ENCODE measurements at places on chromosomes 7 and 10.

DNA sequence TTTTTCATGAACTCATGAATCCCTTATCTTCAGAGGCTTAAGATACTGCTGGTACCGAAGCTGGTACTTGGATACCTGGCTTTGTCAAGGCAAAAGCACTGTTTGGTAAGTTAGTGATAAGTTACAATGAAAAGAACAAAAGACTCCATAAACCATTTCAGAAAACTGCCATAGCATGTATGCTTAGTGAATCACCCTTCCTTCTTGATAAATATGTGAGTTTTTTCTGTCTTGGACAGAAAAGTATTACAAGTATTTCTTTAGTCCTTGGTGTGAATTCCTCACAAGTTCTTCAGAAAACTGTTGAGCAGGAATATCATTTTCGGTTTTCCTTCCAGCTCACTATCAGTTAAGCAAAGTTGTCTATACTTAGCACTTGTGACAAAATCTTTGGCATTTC lies 25.6 kb downstream of the PUS7 start:
- DNase-seq, result no peak

- peak; percentile 33 for DNase-seq
These were observed 5.7 kb upstream of the FAM241B start for GRCh38 chr10:69624245-69624786.

GRCh38 chr7:7569081-7569527 lies 2.4 kb downstream of the MIOS start:
- peak; percentile 48 for DNase-seq

GRCh38 chr10:1434202-1434601 lies 303.1 kb downstream of the ADARB2 start:
- DNase-seq, result no peak

- no peak for DNase-seq
These were observed 170.0 kb downstream of the IMMP2L start for GRCh38 chr7:111392294-111392693.

DNA sequence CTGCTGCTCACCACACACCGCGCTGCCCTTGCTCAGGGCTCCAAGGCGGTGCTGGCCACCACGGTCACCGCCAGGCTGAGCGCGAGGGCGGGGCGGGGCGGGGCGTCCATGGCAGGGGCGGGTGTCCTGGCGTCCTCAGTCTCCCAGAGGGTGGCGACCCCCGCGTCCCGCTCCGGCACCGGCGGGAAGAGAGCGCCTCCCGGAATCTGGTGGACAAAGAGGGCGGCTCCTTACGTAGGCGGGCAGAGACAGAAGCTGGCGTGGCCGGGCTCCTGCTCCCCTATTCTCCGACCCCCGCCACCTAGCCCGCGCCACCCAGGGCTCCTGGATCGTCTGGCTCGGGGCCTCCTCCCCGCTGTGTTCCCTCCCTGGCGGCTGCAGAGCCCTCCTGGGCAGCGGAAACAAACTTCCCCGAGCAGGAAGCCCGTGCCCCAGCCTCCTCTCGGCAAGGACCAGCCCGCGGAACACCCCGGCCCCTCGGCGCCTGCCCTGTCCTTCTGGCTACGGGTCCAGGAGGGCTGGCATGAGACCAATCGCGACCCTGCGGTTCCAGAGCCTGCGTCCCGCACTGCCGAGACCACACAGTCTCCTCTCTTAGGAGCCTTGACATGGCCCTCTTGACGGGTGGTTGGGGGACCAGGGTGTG lies 133.8 kb upstream of the ZNF92 start:
- DNase-seq, result no peak

DNA sequence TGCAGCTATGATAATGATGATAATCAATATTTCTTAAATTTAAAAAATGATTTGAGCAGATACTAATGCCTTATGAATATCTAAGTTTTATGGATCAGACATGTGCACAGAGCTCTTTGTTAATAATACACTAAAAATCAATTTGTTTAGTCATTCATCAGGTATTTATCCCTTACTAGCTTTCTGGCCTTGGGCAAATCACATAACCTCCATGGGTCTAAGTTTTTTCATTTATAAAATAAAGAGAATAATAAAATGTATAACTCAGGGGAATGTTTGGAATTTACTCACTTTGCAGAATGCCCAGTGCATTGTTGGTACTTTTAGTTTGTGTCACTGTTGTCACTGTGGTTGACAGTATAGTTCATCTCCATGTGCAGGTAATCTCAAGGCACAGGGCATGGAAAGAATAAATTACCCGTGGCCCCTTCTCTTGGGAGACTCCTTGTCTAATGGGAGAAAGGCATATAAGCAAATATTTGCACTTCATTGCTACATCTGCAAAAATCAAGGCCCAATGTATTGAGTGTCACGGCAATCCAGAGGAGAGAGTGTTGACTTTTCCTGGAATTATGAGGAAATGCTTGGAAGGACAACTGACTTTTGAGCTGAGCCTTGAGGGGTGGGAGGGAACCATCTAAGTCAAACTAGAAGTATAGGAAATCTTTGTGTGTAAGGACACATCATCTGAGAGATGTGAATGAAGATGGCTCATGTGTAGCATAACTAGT lies 64.7 kb upstream of the CTTNBP2 start:
- DNase-seq, result no peak

DNA sequence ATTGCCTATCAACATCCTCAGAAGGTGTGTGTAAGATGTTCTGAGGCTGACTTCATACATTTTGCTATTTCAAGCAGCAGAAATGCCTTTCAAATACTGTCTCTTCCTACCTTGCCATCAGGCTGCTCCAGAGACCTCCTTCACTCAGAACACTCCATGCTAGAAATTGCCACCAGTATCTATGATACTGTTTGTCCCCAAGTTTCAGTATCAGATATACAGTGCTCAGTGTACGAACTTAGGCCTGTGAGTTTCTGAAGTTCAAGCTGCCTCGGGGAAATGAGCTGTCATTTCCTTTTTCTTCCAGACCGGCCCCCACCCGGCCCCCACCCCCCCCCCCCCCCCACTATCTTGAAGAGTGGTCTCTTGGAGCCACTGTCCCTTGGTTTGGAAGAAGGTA lies 373.4 kb upstream of the CHRM2 start:
- DNase-seq, result no peak

- DNase-seq, result no peak
These were observed 30.1 kb downstream of the LDB3 start for GRCh38 chr10:86698207-86698940.

DNA sequence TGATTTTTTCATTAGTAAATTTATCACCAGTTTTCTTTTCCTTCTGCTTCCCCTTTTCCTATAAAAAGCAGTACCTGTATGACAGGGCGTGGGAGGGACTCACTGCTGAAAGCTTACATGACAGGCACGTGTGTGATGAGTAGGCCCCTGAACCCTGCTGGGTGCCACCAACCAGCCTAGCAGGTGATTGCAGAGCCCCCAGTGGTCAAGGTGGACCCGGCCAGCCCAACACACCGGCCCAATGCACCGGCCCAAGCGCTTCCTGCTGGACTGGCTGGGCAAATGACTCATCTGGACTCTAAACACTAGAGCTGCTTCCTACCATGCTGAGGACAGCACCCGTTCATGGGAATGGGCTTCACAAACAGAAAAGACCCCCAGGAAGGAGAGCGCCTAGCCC lies 89.8 kb upstream of the TMEM72 start:
- DNase-seq, result no peak

GRCh38 chr10:52883996-52884871 lies 111.7 kb upstream of the MBL2 start:
- DNase-seq, result no peak

DNA sequence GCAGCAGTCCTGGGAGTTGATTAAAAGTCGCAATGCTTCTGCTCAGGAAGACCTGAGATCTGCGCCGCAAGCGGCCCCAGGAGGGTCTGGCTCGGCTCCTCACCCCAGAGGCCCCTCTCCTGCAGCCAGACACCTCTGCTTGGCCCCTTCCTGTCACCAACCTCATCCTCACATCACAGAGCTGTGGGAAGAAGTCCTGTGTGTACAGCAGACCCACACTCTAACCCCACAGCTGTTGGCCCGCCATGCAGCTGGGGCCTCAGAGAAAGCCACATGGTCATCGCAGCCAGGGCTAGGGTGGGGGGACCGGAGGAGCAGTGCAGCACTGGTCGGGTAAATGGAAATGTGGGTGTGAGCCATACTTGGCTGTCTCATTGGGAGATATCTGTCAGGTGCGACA lies 97.7 kb downstream of the RGS10 start:
- DNase-seq, result no peak

DNA sequence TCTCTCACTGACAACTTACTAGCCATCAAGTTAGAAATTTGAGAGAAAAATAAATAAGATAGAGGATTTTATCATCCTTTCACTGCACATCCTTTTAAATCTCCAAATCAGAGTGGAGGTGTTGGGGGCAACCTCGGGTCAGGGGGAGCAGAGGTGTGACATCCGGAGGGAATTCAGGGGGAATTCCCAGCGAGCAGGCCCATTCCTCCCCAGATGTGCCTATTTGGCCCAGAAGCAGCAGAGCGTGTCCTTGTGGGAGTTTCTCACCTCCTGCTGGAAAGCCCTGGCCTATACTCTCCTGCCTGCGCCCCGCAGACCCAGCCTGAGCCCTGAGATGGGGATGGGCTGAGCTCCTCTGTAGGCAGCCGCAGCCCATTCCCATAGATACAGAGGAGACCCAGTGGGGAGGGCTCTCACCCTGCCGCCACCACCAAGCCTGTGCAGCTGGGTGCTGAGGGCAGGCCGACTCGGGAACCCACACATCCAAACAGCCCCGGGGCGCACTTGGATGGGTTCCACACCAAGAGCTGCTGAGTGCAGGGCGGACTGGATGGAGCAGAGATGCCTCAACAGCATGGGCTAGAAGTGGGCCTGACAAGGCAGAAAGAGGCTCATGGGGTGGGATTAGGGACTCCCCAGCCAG lies 124.5 kb downstream of the CXCL12 start:
- no peak for DNase-seq

DNA sequence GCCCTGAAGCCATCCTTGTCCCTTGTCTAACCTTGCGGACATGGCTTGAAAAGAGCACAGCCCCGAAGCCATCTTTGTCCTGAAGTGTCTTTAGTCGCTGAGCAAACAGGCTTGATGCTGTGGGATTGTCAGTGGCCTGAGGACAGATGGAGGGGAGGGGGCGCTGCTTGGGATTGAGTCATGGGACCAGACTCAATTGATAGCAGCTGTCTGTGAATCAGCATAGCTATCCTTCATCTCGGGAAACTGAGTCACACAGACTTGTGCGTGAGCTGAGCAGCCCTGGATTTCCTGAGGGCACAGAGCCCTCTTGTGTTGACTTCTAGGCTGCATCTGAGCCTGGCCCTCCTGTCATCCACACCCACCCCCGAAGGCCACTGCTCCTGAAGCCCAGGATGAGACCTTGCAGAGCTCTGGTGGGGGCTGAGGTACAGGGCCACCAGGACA lies 14.4 kb downstream of the MYO1G start:
- no peak for DNase-seq

DNA sequence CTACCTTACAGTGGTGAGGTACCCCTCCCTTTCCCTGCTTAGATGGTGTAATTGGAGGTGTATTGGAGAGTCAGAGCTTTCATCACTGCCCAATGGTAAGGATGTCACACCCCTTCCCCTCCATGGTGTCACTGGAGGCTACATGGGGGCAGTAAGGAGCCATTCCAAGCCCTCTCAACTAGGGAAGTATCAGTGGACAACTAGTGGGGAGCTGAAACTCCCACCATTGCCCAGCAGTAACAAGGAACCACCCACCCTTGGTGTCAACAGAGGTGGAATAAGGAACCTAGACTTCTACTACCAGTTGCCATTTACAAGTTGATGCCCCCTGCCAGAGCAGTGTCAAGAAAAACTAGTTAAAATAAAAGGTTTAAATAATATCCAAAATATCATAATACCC lies 2.8 kb upstream of the HIBADH start:
- no peak for DNase-seq

- DNase-seq, result no peak
These were observed 31.2 kb downstream of the IL2RA start for GRCh38 chr10:6030940-6031339.

DNA sequence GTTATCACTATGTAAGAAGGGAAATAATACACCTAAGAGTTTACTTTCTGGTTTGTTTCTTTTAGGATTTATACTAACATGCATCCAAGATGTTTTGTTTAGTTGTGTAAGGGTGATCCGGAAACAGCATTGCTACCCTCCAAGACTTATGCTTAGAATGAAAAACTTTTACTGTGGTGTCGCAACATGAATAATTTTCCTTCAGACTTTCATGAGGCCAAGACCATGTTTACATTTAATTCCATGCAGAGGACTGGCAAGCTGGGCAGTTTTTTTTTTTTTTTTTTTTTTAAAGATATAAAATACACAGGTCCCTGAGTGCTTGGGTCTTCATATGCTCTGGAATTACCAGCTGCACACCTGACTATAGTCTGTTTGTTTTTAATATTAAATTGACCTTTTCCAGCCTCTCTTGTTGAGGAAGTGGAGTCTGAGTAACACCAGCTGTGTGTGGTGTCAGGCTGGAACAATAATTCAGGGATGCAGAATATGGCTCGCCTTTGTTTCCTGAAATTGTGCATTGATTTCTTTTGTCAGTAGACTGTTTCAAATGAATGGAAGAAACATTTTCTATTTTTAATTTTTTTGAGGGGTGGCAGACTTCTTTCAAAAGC lies 81.7 kb downstream of the ST7 start:
- no peak for DNase-seq

DNA sequence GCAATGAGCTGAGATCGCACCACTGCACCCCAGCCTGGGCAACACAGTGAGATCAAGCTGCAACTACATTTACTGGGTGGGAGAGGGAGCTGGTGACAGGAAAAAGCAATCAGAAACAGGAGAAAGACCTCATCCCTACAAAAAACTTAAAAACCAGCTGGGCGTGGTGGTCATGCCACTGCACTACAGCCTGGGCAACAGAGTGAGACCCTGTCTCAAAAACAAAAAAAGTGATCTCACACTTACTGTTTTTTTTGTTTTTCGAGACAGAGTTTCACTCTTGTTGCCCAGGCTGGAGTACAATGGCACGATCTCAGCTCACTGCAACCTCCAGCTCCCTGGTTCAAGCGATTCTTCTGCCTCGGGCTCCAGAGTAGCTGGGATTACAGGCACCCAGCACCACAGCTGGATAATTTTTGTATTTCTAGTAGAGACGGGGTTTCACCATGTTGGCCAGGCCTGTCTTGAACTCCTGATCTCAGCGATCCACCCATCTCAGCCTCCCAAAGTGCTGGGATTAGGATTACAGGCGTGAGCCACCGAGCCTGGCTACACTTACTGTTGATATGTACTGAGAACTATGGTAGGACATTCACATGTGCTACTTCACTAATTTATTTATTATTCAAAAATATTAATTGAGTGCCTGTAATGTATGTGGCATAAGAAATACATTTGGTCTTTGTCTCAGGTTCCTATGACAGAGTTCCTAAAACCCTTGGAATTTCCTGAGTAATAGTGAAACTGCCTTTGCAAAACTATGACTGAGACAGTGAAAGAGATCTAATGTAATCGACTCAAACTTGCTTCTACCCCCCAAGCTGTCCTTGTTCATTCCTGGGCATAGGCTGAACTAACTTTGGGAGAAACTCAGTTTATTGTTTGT lies 27.7 kb upstream of the NRBF2 start:
- no peak for DNase-seq

- DNase-seq, result no peak
These were observed 66.6 kb upstream of the CAMK2B start for GRCh38 chr7:44391746-44392617.

- DNase-seq, result no peak
These were observed 2.9 kb downstream of the ZP3 start for GRCh38 chr7:76427635-76428034.

GRCh38 chr10:46299536-46300369 lies 13.0 kb downstream of the ANTXRL start:
- no peak for DNase-seq

Data from CD4-positive, alpha-beta T cell treated with Interleukin-4 for 4 hours (primary cell).